SW 1271 (cell line): ENCODE measurements at places on chromosomes 3 and 15.
A peak's percentile ranks its signal among the peaks of the same experiment; 100 is the strongest.

GRCh38 chr15:63436341-63436740 is 54.7 kb upstream of the CA12 start:
- no peak for DNase-seq

DNA sequence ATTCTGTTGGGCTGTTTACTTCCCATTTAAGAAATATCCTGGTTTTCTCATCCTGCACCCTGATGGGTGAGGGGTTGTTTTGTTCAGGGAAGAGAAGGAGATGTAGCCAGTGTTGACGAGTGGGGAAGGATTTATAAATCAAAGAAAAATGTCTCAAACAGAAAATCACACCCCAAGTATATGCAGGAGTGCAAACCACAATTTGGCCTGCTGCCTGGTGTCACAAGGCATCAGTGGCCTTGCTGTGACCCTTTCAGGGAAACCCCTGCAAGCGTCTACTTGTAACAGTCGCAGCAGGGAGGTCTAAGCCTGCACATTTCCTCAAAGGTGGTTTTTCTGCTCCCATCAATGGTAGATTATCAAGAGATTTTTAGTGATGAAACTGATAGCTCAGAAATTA is 132.6 kb upstream of the LRRN1 start:
- no peak for DNase-seq

DNA sequence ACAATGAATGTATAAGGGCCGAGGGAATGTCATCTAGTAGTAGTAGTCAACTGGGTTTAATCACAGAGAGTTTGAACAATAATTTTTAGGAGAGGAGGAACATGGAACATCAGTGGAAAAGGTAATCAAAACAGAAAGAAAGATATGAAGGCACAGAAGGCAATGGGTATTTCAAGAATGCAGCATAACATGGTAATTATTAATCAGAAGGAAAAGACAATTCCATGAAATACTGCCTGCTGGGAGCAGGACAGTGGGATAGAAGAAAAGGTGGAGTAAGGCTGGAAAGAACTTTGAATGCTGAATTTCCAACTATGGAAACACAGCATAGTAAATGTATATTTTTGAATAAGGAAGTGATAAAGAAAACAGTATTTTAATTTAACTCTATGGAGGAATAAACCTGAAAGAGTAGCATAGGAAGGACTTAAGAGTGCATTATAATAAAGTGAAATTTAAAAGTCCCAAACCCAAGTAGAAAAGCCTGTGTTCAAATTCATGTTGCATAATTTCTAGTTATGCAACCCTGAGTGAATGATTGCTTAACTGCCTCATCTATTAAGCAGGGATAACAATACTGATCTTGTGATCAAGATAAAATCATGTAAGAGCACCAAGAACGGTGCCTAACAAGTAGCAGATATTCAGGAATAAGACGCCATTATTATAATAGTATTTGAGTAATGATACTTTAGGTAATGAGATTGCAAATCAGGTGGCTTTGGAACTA is 357.7 kb downstream of the TBC1D5 start:
- no peak for DNase-seq

GRCh38 chr3:124599147-124599765 is 131.0 kb upstream of the UMPS start:
- DNase-seq, result no peak

- no peak for DNase-seq
These were observed 5.2 kb upstream of the VPS8 start for GRCh38 chr3:184806567-184807271.

DNA sequence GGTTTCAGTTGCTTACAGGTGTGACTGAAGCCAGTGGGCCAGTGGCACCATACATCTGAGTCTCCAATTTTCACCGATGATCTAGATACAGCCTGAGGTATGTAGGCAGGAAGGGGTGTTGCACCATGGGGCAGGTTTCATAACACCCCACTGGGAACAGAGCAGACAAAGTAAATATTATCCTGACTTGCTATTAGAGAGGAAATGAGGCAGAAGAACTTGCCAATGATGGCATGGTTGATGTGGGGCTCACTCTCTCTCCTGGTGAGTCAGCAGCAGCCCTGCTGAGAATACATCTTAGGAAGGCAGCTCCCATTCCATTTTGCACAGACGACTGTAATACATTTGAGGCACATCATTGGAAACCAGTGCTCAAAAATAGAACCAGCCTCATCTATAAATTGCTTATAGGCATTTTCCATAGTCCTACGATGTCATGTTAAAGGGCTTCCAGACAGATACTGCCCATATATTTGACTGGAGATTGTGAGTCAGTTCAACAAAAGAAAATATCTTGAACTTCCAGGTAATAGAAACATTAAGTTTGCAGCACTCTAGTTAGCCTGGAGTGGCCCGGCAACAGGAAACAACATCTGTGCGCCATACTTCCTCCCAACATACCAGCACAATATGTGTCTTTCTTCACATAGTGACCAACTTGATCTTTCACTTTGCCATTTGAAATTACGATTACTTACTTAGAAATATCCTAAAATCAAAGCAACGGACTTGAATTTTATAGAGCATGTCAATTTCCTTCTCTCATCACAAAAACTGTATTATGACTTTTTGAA is 175.5 kb downstream of the NECTIN3 start:
- no peak for DNase-seq

GRCh38 chr3:141366285-141367037 is 1.8 kb upstream of the ZBTB38 start:
- peak; percentile 92 for DNase-seq

DNA sequence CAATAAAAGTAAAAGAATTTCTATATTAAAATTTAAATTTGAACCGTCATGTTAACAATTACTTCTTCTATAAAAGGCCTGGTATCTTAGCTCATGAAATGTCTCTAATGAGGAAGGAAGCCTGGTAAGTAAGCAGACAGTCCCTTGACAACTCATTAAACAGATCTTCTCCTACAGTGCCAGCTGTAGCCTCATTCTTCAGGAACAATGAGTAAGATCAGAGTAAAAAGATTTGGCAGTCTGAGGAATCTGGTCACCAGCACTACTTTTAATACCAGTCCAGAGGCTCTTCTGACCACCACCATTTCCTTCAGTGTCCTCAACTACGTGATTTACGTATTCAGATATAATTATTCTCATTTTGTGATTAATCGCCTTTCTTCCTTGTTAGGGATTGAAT is 955.0 kb upstream of the ALCAM start:
- DNase-seq, result no peak

- no peak for DNase-seq
These were observed 251.7 kb downstream of the GRM7 start for GRCh38 chr3:7112523-7113056.

DNA sequence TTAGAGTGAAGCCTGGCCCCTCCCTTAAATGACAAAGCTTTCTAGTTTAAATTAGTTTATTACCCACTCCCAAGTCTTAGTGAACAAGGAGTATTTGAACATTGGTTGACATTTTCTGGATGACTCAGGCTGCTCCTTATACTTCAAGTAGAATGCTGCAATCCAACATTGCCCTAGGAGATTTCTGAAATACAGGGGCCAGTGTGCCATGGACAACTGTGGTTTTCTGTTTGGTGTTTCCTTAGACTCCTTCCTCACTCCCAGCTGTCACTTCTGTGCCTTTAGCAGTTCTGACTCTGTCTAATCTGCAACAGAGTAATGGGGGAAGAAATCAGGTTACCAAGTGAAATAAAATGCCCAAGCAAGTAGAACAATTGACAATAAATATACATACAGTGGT is 116.1 kb upstream of the P2RY1 start:
- no peak for DNase-seq

DNA sequence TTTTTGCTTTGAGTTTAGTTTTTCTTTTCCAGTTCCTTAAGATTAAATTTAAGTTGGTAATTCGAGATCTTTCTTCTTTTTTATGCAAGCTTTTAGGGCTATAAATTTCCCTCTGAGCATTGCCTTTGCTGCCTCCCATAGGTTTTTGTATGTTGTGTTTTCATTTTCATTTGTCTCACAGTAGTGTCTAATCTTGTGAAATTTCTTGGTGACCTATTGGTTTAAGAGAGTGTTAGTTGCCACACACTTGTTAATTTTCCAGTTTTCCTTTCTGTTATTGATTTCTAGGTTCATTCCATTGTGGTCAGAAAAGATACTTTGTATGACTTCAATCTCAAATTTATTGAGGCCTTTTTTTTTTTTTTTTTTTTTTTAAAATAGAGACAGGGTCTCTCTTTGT is 18.3 kb upstream of the IL20RB start:
- no peak for DNase-seq

DNA sequence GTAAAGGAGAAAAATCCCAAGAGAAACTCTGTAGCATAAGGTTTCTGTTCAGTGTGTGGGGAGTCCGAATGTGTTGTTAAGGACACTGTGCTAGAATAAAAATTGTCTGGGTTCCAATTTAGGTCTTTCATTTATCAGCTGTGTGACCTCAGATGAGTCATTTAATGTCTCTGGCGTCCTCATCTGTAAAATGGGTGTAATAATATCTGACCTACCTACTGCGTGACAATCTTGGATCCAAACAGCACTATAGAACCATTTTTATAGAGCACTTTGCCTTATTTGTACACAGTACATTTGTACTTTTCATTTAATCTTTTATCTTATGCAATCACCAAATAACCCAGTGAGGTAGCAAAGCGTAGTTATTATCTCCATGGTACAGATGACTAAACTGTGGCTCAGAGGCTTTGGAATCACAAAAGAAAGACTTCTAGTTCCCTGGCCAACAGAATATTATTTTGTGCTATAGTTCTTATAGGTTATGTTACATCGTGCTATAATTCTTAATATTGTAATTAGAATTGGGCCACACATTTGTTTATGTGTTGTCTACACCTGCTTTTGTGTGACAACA is 46.6 kb upstream of the TNIK start:
- DNase-seq, result no peak

GRCh38 chr3:178198329-178198728 is 337.9 kb upstream of the KCNMB2 start:
- DNase-seq, result no peak

GRCh38 chr15:62109437-62109836 is 42.7 kb downstream of the C2CD4A start:
- DNase-seq, result no peak

DNA sequence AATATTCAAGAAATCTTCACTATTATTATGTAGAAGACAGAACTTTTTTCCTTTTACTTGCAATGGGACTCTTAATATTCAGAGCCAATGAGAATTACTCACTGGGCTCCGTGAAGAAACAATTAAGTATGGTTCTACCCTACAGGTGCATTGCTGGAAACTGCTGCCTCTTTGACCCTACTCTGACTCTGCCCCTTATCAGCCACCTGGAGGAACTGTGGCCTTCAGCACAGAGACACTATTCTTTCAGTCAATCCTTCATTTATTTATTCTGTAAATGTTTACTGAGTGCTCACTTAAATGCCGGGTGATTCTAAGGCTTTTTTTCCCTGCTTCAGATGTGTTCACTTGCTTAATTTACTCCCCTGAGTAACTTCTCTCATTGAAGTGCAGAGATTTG is 163.2 kb downstream of the SYNPR start:
- no peak for DNase-seq

- no peak for DNase-seq
These were observed 316.7 kb downstream of the TLE3 start for GRCh38 chr15:69780981-69781380.

- no peak for DNase-seq
These were observed 69.7 kb downstream of the LRRK1 start for GRCh38 chr15:100988857-100989256.

GRCh38 chr3:178459038-178459410 is 77.2 kb upstream of the KCNMB2 start:
- DNase-seq, result no peak

GRCh38 chr3:30253832-30254231 is 352.6 kb upstream of the TGFBR2 start:
- DNase-seq, result no peak

DNA sequence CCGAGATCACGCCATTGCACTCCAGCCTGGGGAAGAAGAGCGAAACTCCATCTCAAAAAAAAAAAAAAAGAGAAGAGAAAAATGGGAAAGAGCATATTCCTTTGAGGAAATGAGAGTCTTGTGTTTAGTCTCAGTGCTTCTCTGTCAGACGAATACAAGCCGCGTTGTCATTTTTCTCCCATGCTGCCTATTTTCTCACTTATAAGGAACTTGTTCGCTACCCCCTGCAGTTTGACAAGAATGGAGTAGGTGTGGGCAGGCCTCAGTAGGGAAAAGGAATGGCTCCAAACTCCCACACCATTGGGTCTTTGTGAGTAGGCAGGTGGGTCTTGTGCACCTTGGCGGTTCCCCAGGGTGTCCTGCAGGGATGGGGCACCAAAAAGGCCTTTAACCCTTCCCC is 6.5 kb downstream of the GPR160 start:
- DNase-seq, result no peak

DNA sequence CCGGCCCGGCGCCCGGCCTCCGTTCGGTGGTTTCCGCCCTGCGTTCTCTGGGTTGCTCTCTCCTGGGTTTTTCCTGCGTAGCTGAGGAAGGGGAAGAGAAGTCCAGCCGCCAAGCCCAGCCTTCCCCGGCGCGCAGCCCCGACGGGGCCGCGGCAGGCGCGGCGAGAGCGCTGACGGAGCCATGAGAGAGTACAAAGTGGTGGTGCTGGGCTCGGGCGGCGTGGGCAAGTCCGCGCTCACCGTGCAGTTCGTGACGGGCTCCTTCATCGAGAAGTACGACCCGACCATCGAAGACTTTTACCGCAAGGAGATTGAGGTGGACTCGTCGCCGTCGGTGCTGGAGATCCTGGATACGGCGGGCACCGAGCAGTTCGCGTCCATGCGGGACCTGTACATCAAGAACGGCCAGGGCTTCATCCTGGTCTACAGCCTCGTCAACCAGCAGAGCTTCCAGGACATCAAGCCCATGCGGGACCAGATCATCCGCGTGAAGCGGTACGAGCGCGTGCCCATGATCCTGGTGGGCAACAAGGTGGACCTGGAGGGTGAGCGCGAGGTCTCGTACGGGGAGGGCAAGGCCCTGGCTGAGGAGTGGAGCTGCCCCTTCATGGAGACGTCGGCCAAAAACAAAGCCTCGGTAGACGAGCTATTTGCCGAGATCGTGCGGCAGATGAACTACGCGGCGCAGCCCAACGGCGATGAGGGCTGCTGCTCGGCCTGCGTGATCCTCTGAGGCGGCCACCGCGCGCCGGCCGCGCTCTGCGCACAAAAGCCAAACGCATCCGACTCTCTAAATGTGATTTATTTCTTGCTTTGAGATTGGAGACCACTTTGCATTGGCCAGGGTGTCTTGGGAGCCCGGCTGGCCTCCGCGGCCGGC is 727 bp downstream of the RAP2B start:
- DNase-seq, result no peak

DNA sequence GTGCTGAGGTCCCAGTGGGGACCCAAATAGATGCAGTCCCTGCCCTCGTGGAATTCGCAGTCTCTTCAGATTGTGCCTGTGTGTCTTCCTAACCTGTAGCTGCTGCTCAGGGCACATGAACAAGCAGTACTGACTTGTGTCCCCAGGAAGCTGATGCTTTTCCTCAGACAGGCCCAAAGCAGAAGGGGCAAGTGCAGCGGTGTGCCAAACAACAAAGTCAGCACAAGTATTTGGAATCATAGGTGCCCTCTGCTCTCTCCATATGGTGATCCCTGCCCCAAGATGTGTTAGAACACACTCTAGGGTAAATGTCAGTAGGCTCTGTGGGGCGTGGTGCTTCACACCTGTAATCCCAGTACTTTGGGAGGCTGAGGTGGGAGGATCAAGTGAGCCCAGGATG is 21.9 kb downstream of the BHLHE40 start:
- DNase-seq, result no peak
